ENCODE measurements at places on chromosomes 6 and 20.

DNA sequence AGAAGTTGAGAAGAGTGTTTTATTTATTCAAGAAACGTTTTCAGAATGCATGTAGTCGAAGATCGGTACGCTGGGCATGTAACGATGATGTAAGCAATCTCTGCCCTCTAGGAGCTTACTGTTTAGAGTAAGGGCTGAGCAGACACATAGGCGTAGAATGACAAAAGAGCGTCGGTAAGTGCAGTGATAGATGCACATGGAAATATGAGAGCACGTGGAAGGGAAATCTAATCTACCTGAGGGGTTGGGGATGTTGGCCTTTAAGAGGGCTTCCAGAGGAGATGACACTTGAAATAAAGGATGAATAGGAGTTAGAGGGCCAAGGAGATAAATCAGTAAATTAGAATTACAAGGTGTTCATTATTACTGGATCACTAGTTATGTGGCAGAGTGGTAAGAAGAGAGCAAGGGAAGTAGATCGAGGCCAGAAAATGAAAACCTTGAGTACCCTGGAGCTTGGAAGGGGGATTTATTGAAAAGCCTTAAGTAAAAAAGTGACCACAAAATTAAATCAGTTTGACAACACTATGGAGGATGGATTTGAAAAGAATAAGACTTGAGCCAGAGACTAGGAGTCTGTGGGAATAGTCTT is 782 bp downstream of the TRMT11 start:
- no peak for DNase-seq

GRCh38 chr20:41613321-41613720 is 4.9 kb downstream of the CHD6 start:
- no peak for DNase-seq

- DNase-seq, result no peak
These were observed 14.2 kb downstream of the DLGAP4 start for GRCh38 chr20:36320261-36320897.

GRCh38 chr6:84441456-84441855 is 214.0 kb upstream of the CEP162 start:
- no peak for DNase-seq

- DNase-seq, result no peak
These were observed 88.7 kb downstream of the THBS2 start for GRCh38 chr6:169164986-169165385.

DNA sequence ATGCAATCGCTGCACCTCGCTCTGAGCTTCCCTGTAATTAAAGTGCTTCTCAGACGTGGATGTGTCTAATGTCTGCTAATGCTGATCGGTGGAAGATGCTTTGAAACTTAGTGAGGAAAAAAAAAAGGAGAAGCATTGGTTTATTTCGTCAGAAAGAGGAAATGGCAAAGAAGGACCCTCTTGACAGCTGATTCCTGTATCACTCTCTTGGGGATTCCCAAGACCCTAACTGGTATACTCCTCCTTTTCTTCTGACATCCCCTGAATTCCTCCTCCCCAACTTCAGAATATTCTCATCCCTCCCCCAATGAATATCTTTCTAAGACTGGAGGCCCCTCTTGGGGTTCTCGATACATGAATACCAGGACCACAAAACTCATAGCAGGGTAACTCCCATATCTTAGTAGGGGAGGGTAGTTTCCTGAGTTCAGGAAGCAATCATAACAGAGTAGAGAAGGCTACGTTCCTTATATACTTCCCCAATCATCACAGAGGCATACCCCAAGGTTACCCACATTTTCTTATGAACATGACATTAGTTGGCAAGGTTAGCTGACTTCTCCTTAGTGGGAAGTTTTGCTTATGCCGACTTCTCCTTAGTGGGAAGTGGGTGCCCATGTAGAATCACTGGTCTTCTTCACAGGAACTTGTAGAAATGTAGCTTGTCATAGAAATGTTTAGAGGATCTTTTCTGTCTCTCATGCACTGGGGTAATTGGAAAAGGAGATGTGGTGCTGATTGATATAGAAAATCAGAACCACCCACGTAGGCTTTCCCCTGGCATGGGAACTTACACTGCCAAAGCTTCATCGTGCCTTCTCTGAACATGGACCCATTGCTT is 63.8 kb upstream of the ATXN1 start:
- DNase-seq, result no peak

DNA sequence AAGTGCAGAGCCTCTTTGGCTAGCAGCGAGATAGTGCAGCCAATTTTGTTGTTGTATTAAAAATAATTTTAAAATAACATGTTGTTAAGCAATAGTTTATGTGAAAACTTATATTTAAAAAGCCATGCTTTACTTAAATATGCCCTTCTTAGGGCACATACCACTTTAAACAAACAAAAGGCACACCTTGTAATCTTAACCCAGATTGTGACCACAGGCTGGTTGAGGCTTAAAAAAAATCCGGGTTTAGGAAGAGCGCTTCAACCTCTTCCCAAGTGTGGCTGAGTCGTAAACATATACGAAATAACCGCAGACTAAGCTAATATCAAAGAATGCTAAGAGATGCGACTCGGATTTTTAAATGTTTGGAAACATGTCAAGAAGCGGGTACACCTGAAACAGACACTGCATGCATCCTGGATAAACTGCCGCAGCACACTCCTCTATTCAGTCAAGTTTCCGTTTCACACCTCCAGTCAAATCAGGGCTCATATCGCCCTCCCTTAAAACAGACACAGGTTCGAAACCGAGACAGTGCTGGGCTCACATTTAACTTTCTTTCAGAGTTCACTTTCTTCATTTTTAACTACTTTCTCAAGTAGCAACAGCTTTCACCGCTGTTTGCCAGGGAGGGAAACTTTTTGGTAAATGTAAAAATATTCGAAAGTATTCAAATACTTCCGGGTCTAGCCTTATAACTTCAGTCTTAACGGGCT is 1.5 kb downstream of the DEK start:
- no peak for DNase-seq

GRCh38 chr6:8810325-8810724 is 375.0 kb upstream of the SLC35B3 start:
- no peak for DNase-seq

DNA sequence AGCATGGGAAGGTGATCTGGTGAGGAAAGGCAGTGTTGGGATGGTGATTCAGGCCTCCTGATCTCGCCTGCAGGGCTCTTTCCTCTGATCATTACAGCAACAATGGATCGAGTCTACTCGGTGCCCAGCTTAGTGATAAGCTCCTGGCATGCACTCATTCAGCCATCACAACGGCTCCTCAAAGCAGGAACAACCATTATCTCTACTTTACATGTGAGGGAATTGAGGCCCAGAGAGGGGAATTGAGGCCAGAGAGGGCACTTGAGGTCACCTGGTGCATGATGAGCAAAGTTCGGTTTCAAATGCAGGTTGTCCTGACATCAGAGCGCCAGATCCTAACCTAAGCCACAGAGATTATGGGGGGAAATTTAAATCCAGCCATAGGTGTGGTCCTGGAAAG is 42.0 kb upstream of the BPIFA2 start:
- DNase-seq, result no peak

DNA sequence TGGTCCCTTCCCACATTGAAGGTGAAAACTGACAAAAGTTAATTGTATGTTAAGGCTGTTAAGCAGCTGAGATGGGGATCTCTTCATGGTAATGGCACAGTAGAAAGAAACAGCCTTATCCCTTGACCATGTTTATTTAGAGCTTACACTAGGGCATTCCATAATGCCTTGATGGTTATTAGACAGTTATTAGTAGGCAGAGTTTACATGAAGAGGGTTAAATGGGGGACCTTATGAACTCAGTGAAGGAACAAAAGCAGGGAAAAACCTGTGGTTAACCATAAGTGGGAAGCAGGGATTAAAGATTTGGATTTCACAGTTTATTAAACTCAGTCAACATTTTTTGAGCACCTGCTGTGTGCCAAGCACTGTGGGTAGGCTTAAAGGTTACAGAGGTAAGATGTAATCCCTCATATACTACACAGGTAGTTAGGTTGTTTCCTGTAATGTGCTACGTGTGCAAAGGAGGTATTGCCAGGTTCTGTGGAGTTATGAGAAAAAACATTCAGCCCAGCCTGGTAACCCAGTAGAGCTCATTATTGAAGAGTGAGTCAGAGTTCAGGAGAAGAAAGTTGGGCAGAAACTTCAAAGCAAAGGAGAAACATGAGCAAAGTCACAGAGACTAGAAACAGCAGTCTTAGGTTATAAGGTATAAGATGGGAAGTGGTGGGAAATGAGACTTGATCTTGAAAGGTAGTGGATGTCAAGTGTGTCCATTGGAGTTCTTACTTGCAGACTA is 32.3 kb upstream of the GNRH2 start:
- DNase-seq, result no peak

DNA sequence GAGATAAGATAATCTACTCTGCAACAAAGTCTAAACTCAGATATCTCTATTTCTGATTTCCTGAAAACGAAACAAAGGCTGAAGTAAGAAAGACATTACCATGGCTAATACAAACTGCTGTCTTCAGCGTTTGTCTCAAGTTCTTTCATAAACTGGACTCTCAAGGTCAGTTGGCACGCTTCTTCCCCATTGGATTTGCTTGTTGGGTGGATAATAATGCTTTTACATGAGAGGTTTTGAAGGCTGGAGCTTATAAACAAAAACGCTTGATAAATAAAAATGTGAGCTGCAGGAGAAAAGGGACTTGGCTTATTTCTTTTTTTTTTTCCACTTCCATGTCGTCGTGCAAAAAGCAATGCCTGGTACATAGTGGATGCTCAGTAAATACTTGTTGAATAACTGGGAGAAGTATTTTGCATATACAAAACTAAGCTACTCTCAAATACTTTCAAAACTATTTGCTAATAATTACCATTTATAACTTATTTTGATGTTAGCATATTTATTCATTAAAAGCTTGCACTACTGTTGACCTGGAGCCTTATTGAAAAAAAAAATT is 65.7 kb upstream of the EEF1A1 start:
- no peak for DNase-seq

- no peak for DNase-seq
These were observed 140.3 kb downstream of the NFATC2 start for GRCh38 chr20:51402201-51402600.

GRCh38 chr6:5996714-5997419 is 9.9 kb downstream of the NRN1 start:
- no peak for DNase-seq

GRCh38 chr20:37575884-37576283 is 48.2 kb upstream of the BLCAP start:
- DNase-seq, result no peak

GRCh38 chr6:89398762-89399525 is 13.1 kb downstream of the RRAGD start:
- DNase-seq, result no peak

DNA sequence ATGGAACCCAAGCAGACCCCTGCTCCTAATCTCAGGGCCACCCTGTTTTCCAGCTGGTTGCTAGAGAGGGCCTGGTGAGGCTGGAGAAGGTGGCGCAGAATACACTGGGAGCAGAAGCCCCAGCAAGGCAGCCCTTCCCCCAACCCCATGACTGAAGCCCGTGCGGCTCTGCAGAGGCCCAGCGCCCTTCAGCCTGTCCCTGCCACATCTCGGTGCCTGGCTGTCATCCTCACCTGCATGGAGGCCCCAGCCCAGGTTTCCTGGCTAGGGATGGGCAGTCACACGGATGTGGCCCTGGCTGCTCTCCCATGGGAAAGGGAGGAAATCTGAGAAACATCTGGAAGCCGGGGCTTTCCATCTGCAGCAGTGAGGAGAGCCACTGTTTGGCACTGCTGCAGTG is 26.1 kb upstream of the VSTM2L start:
- no peak for DNase-seq

DNA sequence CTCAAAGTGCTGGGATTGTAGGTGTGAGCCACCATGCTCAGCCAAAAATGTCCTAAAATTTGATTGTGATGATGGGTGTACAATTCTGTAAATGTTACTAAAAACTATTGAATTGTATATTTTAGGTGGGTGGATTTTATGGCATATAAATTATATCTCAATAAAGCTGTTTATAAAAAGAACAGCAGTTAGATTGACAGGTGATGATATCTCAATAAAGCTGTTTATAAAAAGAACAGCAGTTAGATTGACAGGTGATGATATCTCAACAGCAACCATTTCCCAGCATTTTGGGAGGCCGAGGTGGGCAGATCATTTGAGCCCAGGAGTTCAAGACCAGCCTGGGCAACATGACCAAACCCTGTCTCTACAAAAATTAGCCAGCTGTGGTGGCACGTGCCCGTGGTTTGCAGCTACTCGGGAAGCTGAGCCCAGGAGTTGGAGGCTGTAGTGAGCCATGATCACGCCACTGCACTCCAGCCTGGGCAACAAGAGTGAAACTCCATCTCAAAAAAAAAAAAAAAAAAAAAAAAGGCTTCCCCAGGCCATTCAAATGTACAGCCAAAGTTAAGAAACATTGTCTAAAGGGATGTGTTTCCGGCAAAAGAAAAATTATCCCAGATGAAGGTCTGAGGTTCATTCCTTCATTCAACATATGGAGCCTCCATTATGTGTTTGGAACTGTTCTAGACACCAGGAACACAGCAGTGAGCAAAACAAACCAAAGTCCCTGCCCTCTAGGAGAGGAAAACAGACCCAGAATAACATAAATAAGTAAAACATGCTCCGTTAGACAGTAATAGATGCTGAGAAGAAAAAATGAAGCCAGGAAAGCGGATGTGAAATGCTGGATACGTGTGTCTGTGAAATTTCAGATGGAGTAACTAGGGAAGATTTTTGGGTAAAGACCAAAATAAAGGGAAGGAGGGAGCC is 1.6 kb upstream of the RBCK1 start:
- DNase-seq, result no peak

- DNase-seq, result no peak
These were observed 12.4 kb upstream of the ZSCAN9 start for GRCh38 chr6:28212510-28213212.

- no peak for DNase-seq
These were observed 173.9 kb downstream of the LRFN2 start for GRCh38 chr6:40413239-40413638.

DNA sequence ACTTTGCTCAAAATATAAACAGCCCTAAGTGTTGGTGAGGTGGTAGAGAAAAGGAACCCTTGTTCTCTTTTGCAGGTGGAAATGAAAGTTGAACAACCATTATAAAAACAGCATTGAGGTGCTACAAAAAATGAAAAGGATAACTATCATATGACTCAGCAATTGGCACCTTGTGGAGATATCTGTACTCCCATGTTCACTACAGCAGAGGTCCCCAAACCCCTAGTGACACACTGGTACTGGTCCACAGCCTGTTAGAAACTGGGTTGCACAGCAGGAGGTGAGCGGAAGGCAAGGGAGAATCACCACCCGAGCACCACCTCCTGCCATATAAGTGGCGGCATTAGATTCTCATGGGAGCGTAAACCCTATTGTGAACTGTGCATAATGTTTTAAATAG is 267.4 kb upstream of the THEMIS start:
- DNase-seq, result no peak

- no peak for DNase-seq
These were observed 115.9 kb downstream of the JPH2 start for GRCh38 chr20:44071057-44071456.
